ENCODE measurements at places on chromosomes 11 and 22.

- no peak for DNase-seq
These were observed 1017.0 kb downstream of the TBC1D22A start for GRCh38 chr22:47779474-47779873.

- DNase-seq, result no peak
These were observed 50.9 kb downstream of the CWC15 start for GRCh38 chr11:94922321-94923003.

GRCh38 chr11:119828006-119828405, 99.0 kb upstream of the NECTIN1 start:
- no peak for DNase-seq

DNA sequence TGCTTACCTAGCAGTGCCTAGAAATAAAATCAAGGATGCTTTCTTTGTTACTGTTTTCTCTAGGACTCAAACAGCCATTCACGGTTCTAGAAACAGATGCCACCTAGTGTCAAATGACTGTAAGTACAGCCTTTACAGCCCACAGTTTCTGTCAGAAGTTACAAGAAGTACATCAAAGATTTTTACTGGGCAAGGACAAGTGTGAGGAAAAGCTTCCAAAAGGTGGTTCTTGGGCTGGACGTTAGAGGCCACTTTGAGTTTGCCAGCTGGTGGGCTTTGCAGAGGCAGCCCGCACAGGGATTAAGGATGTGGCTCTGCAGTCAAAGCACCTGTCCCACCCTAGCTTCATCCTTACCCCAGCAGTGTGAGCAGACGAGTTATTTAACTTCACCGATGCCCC, 6.9 kb downstream of the KMT5B start:
- DNase-seq, result peak; percentile 66

DNA sequence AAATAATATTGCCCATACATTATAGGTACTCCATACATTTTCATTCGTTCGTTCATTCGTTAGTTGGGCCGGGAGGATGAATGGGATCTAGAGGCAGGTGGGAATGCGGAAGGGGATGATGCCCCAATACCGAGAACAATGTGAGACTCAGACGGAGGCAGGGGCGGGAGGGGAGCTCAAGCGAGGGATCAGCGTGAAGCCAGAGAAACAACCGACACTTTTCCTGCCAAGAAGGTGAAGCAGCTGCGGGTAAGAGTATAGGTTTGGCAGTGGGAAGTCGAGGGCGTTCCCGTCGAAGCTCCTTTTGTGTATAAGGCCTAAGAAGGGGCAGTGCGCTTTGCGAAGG, 1.1 kb upstream of the ARHGEF17 start:
- no peak for DNase-seq

DNA sequence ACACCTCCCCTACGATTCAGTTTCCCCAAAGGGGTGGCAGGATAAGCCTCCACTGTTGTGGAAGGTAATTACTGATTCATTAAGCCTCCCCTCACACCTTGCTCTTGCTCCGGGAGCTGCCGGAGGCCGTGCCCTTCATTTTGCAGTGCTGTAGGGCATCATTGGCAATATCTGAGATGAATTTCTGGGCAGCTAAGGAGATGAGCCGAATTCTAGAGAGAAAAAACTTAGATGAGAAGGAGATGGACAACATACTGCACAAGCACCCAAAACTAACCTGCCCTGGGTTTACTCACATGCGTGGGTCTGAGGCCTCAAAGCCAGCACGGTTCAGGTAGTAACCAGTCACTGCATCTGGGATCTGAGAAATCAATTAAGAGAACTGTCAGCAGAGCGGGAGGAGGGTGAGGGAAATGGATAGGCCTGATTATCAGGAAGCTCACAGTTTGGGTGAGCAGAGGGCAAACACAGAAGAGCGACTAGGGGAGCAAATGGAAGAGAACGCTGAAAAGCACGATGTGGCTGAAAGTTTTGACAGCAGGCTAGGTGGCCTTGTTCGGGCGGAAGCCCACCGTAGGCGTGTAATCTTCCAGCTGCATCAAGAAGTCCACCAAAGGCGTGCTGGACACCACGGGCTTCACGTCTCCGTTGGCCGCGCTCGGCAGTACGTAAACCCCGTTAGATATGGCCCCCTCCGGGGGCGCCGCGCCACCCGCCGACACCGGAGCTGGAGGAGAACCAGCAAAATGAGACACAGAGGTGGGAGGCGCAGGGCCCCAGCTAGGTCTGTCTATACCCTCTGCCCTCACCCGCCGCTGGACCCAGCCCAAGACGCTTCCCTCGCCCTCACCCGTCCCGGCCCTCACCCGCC, 689 bp downstream of the TAF10 start:
- DNase-seq, result peak; percentile 41

DNA sequence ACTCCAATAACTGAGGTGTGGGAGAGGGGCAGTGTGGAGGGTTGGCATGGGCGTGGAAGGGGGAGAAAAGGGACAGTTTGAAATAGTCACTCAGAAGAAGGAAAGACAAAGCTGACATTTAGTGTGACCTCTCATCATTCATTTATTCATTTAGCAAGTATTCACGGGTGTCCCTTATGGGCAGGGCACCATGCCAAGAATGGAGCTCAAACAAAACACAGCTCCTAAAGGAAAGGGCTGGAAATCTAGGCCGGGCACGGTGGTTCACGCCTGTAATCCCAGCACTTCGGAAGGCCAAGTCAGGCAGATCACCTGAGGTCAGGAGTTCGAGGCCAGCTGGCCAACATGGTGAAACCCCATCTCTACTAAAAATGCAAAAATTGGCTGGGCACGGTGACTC, 19.4 kb upstream of the DGKZ start:
- no peak for DNase-seq

DNA sequence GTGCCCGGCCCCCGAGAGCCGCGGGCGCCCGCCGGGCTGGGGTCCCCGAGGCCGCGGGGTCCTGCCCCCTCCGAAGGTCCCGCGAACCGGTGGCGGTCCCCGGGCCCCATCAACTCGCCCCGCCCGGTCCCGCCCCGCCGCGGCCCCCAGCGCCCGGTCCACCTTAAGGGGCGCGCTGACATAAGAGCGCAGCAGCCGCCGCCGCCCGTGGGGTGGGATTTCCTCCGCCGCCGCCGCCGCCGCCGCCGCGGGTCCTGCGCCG, at the start of gene ZDHHC8:
Gene ZDHHC8, plus strand, starts transcription at position 208 of the 262 bp plus-strand sequence. CDS start 144 bp downstream, outside the sequence.
- DNase-seq, result peak; percentile 27

- no peak for DNase-seq
These were observed 38.1 kb upstream of the CTTN start for GRCh38 chr11:70360211-70360610.

- no peak for DNase-seq
These were observed 170.1 kb upstream of the CADM1 start for GRCh38 chr11:115674176-115674936.

DNA sequence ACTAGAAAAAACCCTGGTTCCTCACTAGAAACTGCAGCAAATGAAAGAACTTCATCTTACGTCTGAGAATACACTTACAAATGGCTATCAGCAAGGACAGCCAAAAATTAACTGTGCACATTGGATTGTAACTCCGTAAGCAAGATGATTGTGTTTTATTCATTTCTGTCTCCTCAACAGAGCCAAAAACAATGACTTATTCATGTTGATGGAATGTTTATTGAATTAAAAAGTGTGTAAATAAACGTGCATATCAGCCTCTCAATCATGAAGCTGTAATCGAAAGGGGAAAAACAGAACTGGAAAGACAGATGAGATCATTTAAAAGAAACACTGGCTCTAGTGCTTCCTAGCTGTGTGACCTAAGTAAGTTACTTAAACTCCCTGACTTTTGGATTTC, 307.5 kb upstream of the ZC3H12C start:
- DNase-seq, result peak; percentile 30

GRCh38 chr22:29202212-29203192, 3.2 kb upstream of the EMID1 start:
- peak; percentile 75 for DNase-seq

DNA sequence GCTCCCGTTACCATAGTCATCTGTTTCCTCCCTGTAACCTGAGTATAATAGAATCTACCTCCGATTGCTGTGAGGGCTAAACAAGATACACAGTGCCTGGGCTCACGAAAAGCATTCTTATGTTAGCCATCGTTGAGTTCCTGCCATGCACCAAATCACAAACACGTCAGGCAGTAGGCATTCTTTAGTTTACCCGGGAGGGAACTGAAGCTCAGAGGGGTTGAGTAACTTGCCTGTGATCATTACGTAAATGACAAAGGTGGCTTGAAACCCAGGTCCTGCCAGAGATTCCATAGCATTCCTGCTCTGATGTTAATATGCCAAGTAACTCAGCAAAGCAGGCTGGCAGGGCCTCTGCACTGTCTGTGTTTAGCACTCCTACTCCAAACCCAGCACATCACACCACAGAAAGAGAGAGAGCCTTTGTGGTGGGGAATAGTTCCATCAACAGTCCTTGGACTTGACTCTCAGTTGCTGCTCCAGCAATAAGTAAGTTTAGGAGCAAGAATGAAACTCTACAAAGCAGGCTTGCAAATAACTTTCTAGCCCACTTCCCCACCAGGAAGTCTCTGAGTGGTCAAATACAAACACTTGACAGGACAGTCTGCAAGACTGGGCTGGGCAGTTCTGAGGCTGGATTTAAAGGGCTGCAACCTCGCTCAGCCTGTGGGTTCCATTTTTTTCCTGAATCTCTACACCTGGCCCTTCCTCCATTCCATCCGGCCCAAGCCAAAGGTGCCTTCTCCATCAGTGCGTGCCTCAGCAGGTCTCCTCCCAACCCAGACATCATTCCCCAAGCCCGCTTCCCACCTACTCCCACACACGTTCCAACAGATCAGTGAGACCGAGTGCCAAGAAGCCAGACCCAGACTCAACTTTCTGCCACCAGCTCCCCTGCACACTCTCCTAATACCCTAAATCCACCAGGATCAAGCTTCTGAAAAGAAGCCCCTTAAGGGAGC, 1.1 kb downstream of the SCN2B start:
- DNase-seq, result peak; percentile 45

DNA sequence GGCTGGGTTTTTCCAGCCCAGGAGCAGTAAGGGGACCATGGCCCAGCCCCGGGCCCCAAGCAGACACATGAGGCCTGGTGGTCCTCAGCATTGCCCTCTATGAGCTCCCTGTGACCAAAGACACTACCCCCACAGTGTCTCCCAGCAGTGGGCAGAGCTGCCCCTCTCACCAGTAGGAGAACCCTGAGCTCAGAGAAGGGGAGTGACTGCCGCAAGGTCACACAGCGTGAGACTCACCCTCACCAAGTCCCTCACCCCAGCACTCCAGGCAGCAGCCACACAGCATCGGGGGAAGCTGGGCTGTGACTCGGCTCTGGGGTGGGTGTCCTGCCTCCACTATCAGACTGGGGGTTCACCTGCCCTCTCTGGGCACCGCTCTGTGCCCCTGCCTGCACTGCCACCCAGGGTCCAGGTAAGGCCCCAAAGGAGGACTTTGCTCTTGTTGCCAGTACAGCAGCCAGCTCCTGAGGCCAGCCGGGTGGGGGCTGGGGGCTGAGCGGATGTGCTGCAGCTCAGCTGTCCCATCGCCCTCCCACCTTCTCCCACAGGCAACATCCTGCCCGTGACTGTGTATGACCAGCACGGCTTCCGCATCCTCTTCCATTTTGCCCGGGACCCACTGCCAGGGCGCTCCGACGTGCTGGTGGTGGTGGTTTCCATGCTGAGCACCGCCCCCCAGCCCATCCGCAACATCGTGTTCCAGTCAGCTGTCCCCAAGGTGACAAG, 7.9 kb upstream of the SH3BP1 start:
- DNase-seq, result no peak

GRCh38 chr22:39953101-39953500, 7.1 kb upstream of the TMA7B start:
- no peak for DNase-seq

DNA sequence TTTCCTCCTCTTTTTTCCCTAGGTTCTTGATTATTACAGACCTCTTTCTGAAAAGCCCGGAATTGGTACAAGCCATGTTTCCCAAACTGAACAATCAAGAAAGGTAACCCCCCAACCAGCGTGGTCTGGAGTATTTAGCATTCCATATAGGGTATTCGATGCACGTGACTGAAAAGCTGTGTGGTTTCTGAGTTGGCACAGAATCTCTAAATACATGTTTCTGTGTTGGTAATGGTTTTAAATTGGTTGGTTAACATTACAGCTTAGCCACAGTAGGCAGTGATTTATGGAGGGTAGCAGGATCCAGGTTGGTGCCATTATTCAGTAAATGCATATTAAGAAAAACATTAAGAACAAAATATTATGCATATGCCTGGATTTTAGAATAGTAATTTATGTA, 46.8 kb downstream of the ATXN10 start:
- no peak for DNase-seq

- DNase-seq, result no peak
These were observed 63.1 kb downstream of the CEP164 start for GRCh38 chr11:117390743-117391142.

DNA sequence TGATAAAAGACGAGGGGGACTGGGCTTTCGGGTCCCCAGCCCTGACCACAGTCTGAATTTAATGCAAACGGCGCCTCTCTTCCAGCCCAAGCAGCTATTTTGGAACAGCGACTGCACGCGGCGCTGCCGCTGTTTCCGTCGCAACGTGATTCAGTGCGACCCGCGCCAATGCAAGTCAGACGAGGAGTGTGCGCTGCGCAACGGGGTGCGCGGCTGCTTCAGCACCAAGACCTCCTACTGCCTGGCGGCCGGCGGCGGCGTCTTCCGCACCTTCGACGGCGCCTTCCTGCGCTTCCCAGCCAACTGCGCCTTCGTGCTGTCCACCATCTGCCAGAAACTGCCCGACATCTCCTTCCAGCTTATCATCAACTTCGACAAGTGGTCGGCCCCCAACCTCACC, 56.7 kb downstream of the TECTA start:
- no peak for DNase-seq

GRCh38 chr22:50105208-50106100, 15.6 kb downstream of the MOV10L1 start:
- peak; percentile 62 for DNase-seq

DNA sequence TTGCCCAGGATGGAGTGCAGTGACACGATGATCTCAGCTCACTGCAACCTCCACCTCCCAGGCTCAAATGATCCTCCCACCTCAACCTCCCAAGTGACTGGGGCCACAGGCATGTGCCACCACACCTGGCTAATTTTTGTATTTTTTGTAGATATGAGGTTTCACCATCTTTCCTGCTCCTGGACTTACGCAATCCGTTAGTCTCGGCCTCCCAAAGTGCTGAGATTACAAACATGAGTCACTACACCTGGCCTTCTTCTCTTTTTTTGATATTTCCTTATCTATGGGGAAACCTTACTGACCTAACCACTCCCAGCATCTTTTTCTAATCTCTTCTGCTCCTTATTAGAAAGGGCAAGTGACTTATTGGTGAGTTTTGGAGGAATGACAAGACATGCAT, 121.7 kb upstream of the CHORDC1 start:
- no peak for DNase-seq

DNA sequence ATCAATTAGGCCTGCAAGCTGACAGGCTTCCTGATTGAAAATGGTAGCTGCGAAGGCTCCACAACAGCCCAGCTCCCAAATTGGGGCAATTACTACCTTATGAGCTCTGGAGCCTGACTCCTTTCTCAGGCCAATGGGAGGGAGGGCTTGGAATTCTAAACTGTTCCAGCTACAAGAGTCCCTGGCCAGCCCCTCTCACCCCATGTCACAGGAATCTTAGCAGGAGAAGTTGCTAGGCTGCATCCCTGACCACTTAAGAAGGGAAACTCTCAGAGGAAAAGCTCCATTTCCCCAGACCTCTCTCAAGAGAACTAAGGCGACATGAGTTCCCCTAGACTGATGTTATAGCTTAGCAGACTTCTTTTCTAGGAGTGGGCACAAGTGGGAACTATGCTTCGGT, 4.9 kb downstream of the LRP4 start:
- no peak for DNase-seq
